Right renal cortex interstitium (tissue), 3 donors: ENCODE measurements at places on chromosomes 6 and 20. TPM values are rescaled to one million over a fixed set of nuclear protein-coding genes. Genes with fewer than 3 reads are reported as not detected.

CCDC28A gene
- 31.1 TPM for polyA plus RNA-seq

SLC35D3 gene
- polyA plus RNA-seq: 0.08 TPM

SMIM28 gene
- polyA plus RNA-seq: 0.14 TPM

CTCFL gene
- polyA plus RNA-seq: 1.4 TPM

VGLL2 gene
- not detected for polyA plus RNA-seq

ALDH8A1 gene
- polyA plus RNA-seq: 36.3 TPM
